ENCODE measurements at places on chromosomes 3 and 15.

DNA sequence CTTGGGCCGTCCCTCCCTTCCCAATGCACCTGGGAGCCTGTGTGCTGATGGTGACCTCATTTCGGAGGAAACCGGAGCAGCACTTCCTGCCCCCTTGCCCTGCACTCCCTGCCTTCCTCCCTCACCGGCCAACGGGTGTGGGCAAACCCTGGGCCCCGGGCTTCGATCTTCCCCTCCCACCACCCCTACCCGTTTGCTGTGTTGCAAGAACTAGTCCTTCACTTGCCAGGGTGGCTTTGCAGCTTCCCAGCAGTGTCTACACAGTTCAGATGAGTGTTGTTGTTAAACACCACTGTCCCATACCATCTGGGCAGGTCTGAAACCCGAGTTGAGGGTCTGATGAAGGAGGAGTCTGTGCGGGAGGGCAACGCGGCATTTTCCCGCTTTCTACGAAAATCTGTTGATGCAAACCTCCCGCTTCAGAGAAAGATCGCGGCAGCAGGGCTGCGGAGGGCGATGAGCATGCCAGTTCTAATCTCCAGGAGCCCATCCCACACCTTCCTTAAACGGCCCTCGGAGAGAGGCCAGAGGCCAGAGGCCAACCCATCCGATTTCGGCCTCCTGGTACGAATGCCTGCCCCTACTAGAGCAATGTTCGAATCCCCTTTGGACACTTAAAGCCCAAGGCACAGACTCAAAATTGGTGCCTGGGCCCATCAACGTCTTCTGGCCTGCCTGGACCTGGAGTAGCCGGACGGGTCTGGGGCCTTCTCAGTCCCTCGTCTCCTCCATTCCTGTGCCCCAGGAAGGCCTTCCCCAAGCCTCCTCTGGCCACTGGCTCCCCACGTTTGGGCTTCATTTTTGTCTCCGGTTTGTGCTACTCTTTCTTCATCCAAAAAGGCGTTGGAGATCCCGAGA, 35.7 kb upstream of the POLG start:
- no peak for DNase-seq

- DNase-seq: peak; percentile 79
Observed at GRCh38 chr15:75195122-75195765, 6.4 kb upstream of the C15orf39 start.

- no peak for DNase-seq
Observed at GRCh38 chr3:55549177-55549576, 62.1 kb upstream of the WNT5A start.

- DNase-seq: no peak
Observed at GRCh38 chr3:72568083-72568482, 280.2 kb downstream of the SHQ1 start.

- peak; percentile 57 for DNase-seq
Observed at GRCh38 chr3:30012941-30013543, 593.4 kb upstream of the TGFBR2 start.

- no peak for DNase-seq
Observed at GRCh38 chr3:156388497-156389448, 166.1 kb downstream of the SSR3 start.

GRCh38 chr15:82875411-82876003, 66.1 kb downstream of the WHAMM start:
- no peak for DNase-seq

Data from ecto neural progenitor cell (in vitro differentiated cells).